ENCODE measurements at places on chromosomes 5 and 9.

GRCh38 chr5:181223058-181223728, at the start of gene TRIM41:
TRIM41 (plus strand) TSS chr5:181223281; CDS start chr5:181224000, 719 bp downstream.
- DNase-seq: peak; percentile 99

- no peak for DNase-seq
Measured at GRCh38 chr5:110900829-110901228, 162.0 kb downstream of the SLC25A46 start.

DNA sequence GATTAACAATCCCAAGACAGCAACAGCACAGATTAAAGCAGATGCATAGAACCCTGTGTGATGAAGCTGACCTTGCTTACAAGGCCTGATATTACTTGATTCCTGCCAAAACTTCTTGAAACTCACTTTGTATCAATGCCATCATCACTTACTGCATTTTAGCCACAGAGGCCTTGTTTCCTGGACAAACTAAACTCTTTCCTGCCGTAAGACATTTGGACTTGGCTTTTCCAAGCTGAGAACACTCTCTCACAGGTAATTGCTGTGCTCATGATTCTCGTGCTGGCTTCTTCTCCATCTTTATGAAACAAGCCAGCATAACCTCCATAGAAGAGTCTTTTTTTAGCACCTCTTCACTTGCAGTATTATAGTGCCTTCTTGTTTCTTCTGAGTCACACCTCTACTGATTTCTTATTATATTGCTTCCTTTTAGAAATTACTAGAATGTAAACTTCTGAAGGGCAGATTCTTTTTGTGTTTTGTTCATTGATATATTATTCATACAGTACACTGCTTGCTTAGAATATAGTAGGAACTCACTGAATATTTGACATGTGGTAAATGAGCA, 456.5 kb upstream of the ZNF608 start:
- DNase-seq: no peak

GRCh38 chr5:58543723-58544122, 39.2 kb upstream of the RAB3C start:
- no peak for DNase-seq

GRCh38 chr9:96651626-96652025, 3.5 kb downstream of the PRXL2C start:
- DNase-seq: no peak

GRCh38 chr5:38601133-38601862, 44.9 kb upstream of the LIFR start:
- no peak for DNase-seq

GRCh38 chr5:65986796-65987195, 60.4 kb downstream of the ERBIN start:
- no peak for DNase-seq

GRCh38 chr5:10875201-10875768, 114.3 kb upstream of the DAP start:
- DNase-seq: no peak

DNA sequence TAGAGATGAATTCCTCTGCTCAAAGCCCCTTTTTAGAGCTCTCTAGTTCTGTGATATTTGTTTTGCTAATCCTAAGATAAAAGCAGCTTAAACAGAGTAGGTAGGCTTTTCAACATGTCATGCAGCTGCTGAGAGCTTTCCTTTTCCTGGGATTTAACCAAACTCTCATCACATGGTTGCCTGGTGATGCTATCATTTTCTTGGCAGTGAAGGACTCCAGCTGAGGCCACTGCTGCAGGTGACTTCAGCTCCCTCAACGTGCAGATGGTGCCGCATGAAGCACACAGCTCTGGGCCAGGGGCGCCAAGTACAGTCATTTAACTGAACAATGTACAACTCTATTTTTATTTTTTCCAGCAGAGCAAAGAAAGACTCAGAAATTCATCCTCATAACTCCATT, 42.2 kb downstream of the SECISBP2 start:
- DNase-seq: no peak

GRCh38 chr5:97021416-97021815, 85.5 kb downstream of the LNPEP start:
- no peak for DNase-seq

DNA sequence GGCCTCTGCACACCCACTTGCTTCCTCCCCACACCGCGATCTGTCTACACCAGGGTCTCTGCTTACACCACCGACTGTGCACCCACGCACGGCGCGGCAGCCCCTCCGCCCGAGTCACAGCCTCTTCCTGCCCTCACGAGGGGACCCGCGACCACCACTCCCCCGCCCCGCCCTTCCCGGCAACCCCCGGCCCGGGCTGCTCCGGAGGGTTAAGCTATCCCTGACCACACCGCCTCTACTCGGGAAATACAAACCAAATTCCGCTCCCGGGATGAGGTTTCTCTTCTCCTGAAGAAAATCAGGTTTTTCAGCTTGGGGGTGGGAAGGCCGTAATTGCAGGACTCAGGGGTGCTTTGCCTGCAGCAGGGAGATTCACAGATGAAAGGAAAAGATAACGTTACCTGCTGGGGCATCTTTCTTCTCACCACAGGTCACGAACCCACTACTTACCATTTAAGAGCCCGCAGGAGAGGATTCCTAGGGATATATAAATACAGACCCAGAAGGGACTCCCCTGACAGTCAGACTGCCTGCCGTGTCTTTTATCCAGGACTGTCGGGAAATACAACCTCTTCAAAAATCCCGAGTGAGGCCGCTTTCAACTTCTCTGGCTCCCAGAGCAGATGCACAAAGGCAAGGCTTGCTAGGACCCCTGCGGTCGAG, 63.5 kb downstream of the ROR2 start:
- DNase-seq: no peak

- DNase-seq: no peak
Measured at GRCh38 chr5:88882276-88883038, 527 bp downstream of the MEF2C start.

DNA sequence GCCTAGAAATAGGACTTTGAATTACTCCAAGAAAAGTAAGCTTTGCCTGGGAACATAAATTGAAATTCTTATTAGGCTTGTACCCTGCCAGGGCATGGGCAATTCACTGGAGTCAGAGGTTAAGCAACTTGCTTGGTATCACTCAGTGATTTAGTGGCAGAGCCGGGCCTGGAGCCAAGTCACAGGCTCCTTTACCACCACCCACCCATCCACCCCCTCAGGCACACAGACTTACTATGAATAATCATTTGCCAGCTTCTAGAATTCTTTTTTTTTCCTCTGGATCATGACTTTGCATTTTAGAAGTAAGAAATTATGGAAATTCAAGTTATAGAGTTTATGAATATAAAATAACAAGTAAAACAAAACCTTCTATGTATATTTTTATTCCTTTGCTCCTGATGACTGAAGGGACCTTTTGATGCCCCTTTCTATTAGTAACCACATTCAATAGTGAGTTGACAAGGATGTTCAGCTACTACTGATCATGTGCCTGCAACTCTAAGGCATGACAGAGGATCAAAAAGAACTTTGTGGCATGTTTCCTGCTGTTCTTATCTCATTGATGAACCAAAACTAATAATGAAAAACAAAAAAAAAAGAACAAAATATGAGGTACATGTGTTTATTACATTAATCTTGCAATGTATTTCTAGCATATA, 614.7 kb downstream of the TLR4 start:
- no peak for DNase-seq

DNA sequence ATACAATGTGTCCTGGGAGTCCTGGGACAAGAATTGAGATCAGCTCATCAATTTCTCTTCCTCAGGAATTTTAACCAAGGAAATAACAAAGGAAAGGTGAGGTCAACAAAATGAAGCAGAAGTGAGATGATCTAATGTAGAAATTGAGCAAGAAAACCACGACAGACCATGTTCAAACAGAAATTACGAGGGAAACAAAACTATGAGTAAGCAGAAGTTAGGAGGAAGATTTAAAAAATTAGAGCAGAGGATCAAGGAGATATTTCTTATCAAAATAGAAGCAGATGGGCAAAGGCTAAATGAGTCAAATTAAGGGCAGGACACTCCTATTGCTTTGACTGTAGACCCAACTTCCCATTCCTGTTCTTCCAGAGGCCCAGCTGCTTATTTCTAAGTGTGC, 97.4 kb downstream of the HINT1 start:
- DNase-seq: no peak

DNA sequence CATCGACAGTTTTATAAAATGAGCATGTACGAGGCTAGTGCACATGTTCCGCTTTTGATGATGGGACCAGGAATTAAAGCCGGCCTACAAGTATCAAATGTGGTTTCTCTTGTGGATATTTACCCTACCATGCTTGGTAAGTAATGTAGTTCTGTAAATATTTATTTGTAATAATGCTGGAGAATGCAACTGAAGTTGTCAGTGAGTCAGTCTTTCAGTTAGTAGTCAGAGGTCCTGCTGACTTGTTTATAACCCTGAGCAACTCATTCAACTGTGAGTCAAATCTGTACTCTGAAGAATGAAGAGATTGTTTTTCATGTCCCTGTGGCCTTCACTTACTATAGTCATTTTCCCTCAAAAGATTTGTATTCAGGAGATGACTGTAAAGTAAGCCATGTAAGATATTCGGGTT, 28.4 kb upstream of the GPR150 start:
- DNase-seq: no peak

DNA sequence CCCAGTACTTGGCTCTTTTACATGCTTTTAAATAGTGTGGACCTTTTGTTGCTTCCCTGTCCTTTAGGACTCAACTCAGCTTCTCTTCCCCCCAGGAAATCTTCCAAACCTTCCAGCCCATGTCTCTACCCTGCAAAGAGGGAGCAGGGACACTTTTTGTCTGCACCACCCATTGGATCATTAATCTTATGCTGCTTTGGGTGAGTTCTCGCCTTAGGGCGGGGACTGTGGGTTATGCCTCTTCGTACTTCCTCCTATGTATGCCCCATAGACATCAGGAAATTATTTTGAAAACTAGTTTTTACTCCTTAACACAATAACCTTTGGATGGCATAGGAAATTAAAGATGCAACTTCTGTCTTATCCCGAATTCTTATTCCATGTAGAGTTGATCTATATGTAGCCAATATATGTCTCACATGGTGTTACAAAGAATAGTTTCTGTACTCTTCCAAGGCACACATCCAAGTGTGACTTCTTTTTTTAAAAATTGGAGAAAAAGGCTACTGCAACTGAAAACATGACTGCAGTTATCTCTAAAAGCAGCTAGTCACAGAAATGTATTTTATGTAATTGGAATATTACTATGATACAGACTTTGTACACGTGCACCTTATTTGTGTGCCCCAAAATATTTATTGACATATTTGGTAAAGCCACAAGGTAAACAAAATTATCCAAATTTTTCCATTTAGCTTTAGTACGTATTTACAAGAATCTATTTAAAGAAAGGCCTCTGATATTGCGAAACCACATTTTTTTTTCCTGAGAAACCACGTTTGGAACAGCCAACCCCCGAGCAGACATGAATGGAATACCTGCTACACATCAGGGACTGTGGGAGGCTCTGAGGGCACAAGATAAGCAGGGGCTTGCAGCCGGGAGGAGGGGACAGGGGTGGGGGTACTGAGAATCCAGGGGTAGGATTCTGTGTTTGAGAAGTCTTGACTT, 133.6 kb downstream of the WDR41 start:
- DNase-seq: no peak

GRCh38 chr9:18045326-18045725, 428.6 kb upstream of the ADAMTSL1 start:
- no peak for DNase-seq

Measured in stimulated activated CD8-positive, alpha-beta memory T cell treated with anti-CD3 and anti-CD28 coated beads, Interleukin-4, amount 100 ng/mL, for 48 hours (primary cell).